ENCODE measurements at places on chromosomes 7 and 10. TPM values are rescaled to one million over a fixed set of nuclear protein-coding genes. Genes with fewer than 3 reads are reported as not detected.

Gene GIMAP2
- total RNA-seq = not detected

Gene CCSER2
- 19.4 TPM for total RNA-seq

Gene MACROH2A2
- 83.1 TPM for total RNA-seq

Gene PHKG1
- total RNA-seq = not detected

Gene C10orf105
- not detected for total RNA-seq

Gene PILRA
- 1.6 TPM for total RNA-seq

Gene IFIT2
- total RNA-seq = 1.1 TPM

Gene LIPF
- not detected for total RNA-seq

Gene ICA1
- total RNA-seq = 51.6 TPM

Gene GARIN1A
- 0.81 TPM for total RNA-seq

Gene EGFR
- 0.12 TPM for total RNA-seq

Gene FAM171A1
- 2.6 TPM for total RNA-seq

Gene COBL
- not detected for total RNA-seq

Gene AGR2
- total RNA-seq = not detected

Gene HYAL4
- not detected for total RNA-seq

Gene TWNK
- 20.9 TPM for total RNA-seq

Gene ZWINT
- total RNA-seq = 92.9 TPM

Gene SFRP4
- total RNA-seq = not detected

Gene ERV3-1
- 5.3 TPM for total RNA-seq

Gene PDK4
- total RNA-seq = not detected

Gene IPMK
- 1.9 TPM for total RNA-seq

Gene RASSF4
- 0.98 TPM for total RNA-seq

Gene VWA2
- total RNA-seq = not detected

Gene TMEM229A
- total RNA-seq = not detected

Gene PRKG1
- total RNA-seq = 68.3 TPM

Gene CCDC172
- not detected for total RNA-seq

Gene VIPR2
- total RNA-seq = not detected

Gene FAM131B
- total RNA-seq = 0.31 TPM

Gene TYSND1
- 29.9 TPM for total RNA-seq

Gene CDHR1
- not detected for total RNA-seq

Gene TAC1
- total RNA-seq = not detected

Data from G401 (cell line).